ENCODE measurements at places on chromosomes 2 and 18. TPM values are rescaled to one million over a fixed set of nuclear protein-coding genes. Genes with fewer than 3 reads are reported as not detected.

HNMT gene
- 19.0 TPM for total RNA-seq

DNA sequence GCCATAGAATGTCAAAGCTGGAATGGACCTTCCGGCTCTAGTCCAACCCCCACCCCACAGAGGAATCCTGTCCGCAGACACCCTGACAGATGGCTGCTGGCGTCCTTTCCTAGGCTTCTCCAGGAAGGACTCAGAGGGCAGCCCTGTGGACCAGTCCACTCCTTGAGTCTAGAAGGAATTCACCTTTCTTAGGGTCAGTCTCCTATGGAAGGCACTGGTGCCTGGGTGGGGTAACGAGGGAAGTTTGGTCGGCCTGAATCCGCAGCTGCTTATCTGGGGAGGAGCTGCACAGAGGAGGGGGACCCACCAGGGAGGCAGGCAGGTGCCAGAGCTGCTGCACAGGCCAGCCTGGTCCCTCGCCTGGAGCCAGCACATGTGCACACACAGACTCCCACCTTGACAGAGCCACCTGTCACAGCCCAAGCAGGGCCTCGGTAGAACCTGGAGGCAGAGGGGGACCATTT lies 2.5 kb downstream of the DNMT3A start:
- DNase-seq: no peak

DNA sequence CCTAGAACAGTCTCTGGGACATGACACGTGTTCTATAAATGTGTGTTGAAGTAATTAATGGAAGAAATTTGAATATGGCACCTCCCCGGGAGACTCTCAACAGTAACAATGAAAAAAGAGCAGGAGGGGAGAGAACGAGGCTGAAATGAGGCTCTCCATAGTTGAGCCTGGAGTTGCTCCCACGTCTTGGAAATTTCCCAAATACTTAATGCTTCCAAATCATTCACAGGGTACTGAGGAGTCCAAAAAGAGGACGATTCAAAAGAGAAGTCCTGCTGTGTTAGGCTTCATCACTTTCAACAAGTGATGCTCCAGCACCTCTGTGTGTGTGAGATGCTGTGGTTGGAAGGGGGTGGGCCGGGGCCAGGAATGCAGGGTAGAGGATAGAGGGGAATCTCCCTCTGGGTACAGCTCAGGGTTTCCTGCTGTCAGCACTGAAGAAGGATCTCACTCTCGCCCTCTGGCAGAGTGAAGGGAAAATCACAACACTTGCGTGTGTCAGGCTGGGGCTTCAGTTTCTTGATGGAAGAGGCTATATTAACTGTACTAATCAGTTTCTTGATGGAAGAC lies 18.1 kb upstream of the ZNF407 start:
- no peak for DNase-seq

DNA sequence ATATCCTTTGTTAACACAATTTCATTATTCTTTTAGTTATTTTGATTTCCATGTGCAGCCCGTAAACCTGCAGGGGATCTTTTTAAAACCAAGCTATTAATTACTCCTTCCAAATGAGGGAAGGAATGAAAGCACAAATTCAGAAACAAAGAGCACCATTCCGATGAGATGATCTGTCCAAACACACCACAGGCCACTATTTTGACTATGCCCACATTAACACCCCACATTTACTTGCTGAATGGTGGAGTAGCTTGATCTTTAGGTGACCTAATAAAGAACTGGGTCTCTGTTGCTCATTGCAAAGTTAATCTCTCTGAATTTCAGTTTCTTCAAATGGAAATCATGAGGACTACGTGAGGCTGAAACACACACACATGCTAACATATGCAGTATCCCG lies 218.0 kb downstream of the IRS1 start:
- DNase-seq: no peak

DNA sequence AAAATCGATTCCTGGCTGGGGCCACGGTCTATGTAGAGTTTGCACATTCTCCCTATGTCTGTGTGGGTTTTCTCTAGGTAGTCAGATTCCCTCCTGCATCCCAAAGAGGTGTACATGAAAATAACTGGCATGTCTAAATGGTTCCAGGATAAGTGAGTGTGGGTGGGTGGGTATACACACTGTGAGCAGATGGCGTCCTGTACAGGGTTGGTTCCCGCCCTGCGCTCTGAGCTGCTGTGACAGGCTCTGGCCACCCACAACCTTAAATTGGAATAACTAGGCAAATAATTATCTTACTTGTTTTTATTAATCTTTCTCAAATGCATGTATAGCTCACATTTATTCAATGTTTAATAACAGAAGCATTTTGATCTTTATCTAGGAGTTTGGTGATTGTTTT lies 16.3 kb downstream of the THOC1 start:
- DNase-seq: no peak

DNA sequence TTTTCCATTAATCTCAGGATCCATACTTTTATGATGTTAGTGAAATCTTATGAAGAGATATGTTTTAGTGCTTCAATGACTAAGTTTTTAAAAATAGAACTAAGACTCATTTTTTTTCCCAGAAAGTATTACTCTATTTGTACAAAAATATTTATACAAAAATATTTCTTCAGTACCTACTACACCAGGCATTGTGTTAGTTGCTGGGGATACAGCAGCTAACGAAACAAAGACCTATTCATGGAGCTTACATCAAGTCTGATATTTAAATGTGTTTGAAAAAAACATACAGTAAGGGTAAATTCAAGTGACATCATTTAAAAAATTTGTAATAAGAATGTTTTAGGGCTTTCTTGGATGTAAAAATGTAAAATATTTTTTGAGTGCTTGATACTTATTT lies 11.6 kb downstream of the VAPA start:
- no peak for DNase-seq

DNA sequence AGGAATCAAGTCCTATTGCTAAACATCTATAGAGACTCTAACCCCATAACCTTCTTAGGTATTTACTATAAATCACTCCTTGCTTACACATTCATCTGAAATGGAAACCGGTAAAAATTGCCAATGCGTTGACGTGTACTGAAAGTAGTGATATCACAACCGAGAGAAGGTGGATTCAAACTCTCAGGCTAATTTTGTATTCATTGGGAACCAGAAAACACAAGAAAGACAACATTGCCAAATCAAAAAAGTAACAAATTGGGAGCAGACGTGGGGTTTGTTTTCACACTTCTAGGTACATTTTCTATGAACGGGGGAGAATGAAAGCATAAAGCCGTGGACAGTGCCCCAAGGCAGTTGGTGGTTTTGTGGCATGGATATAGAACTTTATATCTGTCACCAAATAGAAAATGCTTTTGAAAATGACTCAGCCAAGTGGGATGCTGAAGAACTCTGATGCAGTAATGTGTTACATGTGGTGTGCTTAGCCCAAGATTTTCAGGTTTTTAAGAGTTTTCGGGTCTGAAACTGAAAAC lies 155.1 kb upstream of the RASGRP3 start:
- DNase-seq: no peak

GRCh38 chr2:99382143-99382542 lies 45.0 kb downstream of the EIF5B start:
- DNase-seq: no peak

DNA sequence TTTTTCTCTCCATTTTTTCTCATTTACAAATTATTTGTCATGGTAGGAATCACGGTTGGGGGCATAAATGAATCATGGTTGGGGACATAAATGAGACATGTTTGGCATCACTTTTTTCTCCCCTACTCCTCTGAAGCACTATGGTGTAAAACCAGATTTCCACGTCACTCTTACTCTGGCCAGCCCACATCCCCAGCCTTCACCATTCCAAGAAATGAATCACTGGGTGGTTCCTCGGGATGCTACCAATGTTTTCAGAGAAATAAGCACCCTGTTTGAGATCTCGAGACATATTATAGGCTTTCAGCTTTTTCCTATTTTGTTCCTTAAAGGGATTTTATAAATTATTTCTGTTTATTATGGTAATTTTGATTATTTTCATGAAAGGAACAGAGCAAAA lies 155.0 kb upstream of the SLC8A1 start:
- no peak for DNase-seq

Measured in left cardiac atrium (tissue), 4 donors.